ENCODE measurements at places on chromosomes 12 and 14.

DNA sequence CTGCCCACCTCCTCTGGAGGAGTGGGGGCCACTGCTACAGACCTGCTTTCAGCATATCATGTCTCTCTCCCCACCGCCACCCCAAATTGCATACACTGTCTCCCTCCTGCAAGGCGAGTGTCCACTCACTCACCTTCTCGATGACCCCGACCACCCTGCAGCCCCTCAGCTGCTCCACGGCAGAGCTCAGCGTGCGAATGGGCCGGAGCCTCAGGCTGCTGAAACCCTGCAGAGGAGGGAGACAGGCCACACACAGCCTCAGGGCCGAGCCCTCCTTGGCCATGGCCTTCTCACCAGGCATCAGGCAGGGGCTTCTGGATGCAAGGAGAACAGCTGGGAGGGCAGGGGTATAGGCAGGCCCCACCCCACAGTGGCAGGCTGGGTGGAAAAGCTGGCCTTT lies 4.7 kb downstream of the RPS6KL1 start:
- DNase-seq, result no peak

DNA sequence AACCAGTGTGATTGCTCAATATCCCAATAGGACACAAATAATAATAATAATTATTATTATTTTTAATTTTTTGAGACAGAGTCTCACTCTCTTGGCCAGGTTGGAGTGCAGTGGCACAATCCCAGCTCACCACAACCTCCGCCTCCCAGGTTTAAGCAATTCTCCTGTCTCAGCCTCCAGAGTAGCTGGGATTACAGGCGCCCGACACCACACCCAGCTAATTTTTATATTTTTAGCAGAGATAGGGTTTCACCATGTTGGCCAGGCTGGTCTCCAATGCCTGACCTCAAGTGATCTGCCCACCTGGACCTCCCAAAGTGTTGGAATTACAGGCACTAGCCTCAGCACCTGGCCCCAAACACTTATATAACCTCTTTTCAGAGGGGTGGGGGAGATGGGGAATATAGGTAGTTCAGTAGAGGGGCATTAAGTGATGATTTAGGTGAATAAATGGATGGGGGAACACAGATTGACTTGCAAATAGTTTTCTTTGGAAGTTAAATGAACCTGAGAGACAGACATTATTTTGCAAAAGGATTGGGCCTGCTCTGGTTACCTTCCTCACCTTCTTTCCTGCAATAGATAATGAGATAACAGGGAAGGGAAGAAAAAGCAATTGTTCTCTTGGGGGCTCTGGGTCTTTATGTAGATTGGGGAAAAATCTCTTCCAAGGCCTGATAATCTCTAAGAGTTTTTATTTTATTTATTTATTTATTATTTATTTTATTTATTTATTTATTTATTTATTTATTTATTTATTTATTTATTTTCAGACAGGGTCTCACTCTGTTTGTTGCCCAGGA lies 57.7 kb downstream of the RESF1 start:
- no peak for DNase-seq

- no peak for DNase-seq
These were observed 227.7 kb upstream of the HMGA2 start for GRCh38 chr12:65596514-65597091.

DNA sequence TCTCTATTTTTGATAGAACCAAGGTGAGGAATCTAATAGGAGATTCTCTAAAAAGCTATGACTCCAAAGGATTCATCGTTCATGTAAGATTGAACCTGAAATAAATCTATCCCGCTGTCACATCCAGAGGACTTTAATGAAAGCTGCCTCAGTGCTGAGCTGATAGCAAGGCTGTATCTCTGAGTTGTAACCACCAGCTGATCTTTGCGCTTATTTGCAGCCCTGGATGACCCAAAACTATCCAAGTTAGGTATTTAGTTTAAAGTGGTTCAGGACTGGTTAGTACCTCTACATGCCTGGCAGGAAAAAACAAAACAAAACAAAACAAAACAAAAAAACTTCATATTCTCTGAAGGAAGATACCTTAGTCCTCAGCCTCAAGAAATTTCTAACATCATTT lies 8.8 kb upstream of the ANKRD33 start:
- DNase-seq, result no peak

DNA sequence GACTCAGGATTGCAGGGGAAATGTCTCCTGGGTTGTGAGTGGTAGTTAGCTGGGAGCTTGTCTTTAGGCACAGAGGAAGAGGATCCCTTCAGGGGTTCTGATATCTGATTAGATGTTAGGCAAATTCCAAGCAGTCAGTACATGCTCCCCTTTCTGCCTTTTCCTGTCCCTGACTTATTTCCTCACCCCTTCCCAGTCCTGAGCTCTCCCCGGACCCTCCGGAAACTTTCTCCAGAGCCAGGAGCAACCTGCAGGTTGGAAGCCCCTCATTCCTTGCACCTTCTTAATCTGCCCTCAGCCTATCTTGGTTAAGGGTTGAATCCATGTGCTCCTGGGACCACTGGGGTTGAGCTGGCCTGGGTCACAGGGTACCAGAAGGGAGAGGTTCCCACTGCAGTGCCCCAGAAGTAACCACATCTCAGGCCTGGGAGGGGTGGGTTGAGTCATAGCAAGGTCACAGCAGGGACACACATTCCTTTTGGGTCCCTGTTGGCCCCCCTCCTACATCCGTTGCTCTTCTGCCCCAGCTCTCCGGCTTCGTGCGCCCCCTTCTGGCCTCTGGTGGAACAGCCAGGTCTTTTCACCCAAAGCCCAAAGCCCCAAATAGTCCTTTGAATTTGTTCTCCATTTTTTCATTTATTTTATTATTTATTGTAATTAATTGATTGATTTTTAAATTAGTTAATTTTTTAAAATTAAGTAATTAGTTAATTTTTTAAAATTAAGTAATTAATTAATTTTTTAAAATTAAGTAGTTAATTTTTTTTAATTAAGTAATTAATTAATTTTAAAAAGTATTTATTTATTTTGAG lies 1.8 kb downstream of the IGFBP6 start:
- peak; percentile 54 for DNase-seq

DNA sequence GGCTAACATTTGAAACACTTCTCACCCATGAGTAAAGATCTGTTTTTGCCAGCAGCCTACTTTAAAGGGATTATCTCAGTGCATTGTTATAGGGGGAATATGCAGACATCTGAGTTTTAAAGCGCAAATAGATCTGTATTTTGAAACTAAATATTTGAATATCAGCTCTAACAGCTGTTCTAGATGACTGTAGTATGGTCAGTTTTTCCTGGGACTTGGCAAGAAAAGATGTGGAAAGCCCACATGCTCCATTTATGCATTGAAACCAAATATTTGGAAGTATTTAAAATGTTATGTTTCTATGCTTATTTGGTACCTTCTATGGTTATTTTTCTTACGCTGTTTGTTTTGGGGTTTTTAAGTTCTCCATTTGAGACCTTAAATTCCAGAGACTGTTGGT lies 41.7 kb downstream of the RIC8B start:
- no peak for DNase-seq

- no peak for DNase-seq
These were observed 392.3 kb upstream of the TMPO start for GRCh38 chr12:98123021-98123461.

- no peak for DNase-seq
These were observed 376.9 kb downstream of the GALC start for GRCh38 chr14:87615822-87616679.

DNA sequence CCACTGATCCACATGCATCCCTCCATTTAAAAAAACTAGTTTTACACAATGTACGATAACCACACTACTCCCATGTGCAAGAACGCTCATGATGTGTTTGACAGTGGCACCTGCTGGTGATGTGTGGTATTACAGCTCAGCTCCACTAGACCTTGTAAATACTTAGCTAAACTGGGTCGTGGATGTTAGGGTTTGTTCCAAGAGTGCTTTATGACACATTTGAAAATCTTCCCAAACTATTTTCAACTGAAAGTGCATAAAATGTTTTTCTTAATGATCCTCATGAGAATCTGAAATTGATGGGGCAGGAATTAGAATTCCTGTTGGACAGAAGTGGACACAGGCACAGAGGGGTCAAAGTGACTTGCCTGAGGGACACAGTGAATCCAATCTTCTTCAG lies 99.2 kb downstream of the SCARB1 start:
- DNase-seq, result peak; percentile 93

- no peak for DNase-seq
These were observed 28.5 kb upstream of the NTF3 start for GRCh38 chr12:5403411-5403810.

DNA sequence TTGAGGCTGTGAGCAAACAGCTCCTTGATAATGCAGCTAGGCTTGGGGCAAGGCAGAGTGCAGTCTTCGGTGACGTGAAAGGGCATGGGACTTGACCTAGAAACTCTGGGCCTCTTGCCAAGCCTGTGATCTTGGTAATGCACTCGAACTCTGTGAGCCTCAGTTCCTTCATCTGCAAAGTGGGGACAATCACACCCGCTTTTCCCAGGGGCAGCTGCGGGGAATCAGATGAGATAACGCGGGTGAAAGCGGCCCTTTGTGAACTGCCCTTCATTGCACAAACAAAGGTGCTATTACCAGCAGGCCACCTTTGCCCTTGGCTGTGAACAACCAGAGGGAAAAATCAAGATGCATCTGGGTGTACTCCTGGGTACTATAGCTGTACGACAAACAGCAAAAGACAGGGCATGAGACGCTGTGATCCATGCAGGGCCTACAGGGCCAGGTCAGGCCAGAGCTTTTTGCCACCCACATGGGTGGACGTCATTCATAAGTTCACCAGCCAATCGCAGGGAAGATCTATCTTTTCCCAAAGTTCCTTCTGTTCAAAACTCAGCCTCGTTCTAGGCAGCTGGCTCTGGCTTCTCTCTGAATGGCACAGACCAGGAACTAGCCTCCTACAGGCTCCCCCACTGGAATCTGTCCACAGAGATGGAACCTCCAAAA lies 3.2 kb downstream of the MSI1 start:
- DNase-seq, result no peak

DNA sequence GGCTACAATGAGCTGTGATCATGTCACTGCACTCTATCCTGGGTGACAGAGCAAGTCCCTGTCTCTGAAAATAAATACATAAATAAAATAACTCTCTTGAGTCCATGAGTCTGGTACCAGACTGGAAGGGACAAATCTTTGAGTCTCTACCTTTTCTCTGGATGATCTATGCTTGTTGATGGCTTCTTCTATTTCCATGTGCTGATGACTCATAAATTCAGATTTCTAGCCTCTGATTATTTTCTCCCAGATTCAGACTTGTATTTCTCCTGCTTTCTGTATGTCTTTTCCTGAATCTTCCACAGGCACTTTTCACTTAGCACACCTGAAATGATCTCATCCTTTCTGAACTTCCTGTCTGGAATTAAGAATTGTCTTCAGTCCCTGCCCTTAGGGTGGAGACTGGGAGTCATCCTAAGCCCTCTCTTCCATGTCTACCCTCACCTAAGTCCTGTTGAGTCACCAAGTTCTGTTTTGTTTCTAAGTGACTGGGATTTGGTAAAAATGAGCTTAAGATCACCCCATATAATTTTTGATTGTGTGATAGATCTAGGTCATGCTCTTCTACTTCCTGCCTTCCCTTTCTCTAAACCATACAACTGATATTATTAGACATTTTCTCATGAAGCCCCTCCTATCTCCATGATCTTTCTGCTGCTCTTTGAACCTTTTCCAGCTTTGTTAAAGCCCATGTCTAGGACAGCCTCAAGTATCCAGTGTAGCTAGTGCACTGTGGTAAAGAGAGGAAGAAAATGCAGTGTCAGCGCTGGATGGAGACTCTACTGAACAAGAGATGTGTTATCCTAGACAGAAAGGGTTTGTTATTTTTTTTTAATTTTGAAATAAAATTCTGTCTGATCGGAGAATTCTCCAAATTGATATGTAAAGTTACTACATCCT lies 13.1 kb downstream of the AKAP6 start:
- DNase-seq, result no peak

GRCh38 chr14:22500954-22501726 lies 87.9 kb downstream of the DAD1 start:
- no peak for DNase-seq

DNA sequence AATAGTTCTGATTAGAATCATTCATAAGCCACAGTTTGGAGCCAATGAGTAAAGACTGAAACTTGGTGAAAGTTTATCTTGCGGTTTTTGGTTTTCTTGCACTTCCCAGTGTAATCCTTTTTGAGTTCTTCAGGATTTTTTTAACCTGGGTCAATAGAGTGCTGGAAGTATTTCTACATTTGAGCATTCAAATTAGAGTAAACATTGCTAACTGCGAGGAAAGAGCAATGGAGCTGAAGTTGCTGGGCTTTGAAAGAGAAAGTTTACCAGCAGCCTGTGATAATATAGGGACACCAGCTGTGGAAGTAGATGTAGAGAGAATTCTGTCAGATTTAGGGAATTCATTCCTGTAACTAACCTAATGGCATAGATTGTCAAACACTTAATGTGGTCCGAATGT lies 30.3 kb downstream of the ANO6 start:
- DNase-seq, result no peak

GRCh38 chr14:78292003-78292402 lies 121.8 kb downstream of the NRXN3 start:
- no peak for DNase-seq

DNA sequence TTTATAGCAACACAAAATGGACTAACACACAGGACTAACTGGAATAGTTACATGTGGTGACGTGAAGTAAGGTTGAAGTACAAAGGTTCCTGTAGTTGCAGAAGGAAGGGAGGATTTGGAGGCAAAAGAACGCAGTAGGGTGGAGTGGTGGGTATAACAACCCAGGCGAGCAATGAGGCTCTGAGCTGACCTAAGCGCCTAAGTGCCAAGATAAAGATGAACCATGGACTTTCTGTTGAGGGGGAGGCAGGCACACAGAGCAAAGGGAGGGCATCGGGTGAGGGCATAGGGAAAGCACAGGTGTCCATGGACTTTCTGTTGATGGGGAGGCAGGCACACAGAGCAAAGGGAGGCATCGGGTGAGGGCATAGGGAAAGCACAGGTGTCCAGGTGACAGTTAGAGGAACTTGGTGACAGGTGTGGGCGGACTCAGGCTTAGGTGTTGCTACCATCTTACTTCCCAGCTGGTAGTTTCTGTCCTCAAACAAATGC lies 15.2 kb downstream of the SCNN1A start:
- no peak for DNase-seq

DNA sequence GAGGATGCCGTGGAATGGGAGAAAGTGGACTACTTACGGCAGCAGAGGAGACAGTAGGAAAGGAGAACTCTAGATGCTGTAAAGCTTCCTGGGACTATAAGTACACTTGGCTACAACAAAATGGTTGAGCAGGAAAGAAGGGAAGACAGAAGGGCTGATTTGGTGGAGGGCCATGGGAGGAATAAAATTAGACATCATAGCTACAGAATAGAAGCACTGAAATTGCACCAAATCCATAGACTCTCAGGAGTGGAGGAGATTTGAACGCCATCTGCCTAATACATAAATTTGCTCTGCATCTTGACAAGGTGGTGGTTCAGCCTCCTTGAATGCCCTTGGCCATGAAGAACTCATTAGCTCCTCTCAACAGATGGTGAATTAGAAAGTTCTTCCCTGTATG lies 16.3 kb upstream of the DCP1B start:
- no peak for DNase-seq

- DNase-seq, result no peak
These were observed 212.1 kb upstream of the RTL1 start for GRCh38 chr14:101115652-101116051.

- peak; percentile 58 for DNase-seq
These were observed 29.3 kb downstream of the SLC7A8 start for GRCh38 chr14:23153851-23154796.
